ENCODE measurements at places on chromosomes 2 and 18. TPM values are rescaled to one million over a fixed set of nuclear protein-coding genes. Genes with fewer than 3 reads are reported as not detected.

GRCh38 chr2:216302981-216303676, 69.2 kb downstream of the MARCHF4 start:
- H3K27me3 ChIP-seq = no peaks in the 10 kb centered on the region
- no peaks in the 10 kb centered on the region for H3K4me1 ChIP-seq
- no peak for DNase-seq
- H3K4me3 ChIP-seq = no peak overlapping the region

DNA sequence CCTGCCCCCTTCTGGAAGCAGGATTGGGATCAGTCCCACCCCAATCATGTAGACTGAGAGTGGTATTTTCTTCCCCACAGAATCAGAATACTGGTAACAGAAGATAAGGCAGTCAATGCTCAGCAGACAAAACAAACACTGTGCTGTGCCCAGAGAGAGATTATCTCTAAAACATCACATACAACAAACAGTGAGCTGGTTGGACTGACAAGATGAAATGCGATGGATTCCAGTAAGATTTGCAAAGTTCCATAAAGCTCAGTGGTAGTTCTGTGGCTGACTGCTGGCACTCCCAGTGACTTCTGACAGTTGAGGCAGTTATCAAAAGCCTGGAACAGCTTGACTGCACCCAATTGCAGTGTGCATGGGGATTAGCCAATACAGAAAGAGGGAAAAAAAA, 311.5 kb upstream of the MGAT5 start:
- H3K4me1 ChIP-seq = no peaks in the 10 kb centered on the region
- no peak overlapping the region for H3K4me3 ChIP-seq
- no peak for DNase-seq
- H3K27me3 ChIP-seq = no peaks in the 10 kb centered on the region

The LDLRAD4 gene
- 24.6 TPM for total RNA-seq

GRCh38 chr2:32289165-32289999, 11.7 kb downstream of the YIPF4 start:
- no peak overlapping the region for H3K4me3 ChIP-seq
- peaks cover 38% of the 10 kb centered on the region for H3K4me1 ChIP-seq
- no peak overlapping the region for H3K27ac ChIP-seq

DNA sequence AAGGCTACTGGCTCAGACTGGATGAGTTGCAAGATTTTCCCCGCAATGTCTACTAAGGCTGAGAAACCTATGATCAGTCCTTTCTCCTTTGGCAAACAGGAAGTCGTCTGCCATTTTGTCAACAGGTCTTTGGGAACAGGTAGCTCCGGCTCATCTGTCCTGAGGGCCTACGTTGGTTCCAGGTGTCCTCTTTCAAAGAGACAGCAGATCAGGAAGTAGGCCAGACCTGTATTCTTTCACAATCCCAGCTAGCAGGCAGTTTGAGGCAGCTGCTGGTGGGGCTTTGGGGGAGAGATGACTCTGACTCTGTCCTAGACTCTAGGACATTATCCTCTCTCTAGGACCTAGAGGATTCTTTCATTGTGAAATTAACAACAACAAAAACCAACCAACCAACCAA, 98.6 kb downstream of the ACTR2 start:
- peaks cover 9% of the 10 kb centered on the region for H3K36me3 ChIP-seq
- DNase-seq = no peak
- H3K27ac ChIP-seq = no peak overlapping the region
- H3K4me3 ChIP-seq = no peak overlapping the region
- H3K4me1 ChIP-seq = no peaks in the 10 kb centered on the region
- no peaks in the 10 kb centered on the region for H3K27me3 ChIP-seq

The TMEM247 gene
- total RNA-seq = not detected

The IL36A gene
- total RNA-seq = not detected

- no peaks in the 10 kb centered on the region for H3K4me1 ChIP-seq
- no peak overlapping the region for H3K27ac ChIP-seq
- H3K4me3 ChIP-seq = no peak overlapping the region
- H3K36me3 ChIP-seq = no peaks in the 10 kb centered on the region
- DNase-seq = no peak
Measured at GRCh38 chr2:49794396-49794795, 640.1 kb upstream of the FSHR start.

The REV1 gene
- 50.7 TPM for total RNA-seq

The PMS1 gene
- 21.7 TPM for total RNA-seq

DNA sequence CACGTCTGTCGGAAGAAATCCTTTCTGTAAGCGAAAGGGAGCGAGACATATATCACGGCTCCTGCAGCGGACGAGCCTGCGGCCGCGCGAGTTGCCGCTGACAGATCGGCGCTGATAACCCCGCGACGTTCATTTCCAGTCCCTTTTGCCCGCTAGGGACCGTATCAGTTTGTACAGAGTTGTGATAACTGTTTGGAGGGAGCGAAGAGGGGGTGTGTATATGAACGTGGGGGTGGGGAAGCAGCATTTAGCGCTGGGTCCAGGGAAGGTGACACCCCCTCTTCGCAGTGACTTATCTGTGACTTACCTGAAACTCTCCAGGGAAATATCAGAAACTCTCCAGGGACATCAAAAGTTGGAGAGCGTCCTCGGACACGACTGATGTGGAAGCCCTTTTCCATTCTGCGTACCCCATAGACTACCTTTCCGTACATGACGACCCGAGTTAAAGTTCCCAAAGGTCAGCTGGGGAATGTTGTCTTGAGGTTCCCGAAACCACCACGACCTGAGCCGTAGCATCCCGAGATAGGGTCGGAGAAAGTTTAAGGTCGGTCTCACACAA, 948 bp upstream of the GATA6 start:
- peak overlapping the region; percentile 97 for H3K27ac ChIP-seq
- H3K4me1 ChIP-seq = peaks cover 16% of the 10 kb centered on the region
- no peak for DNase-seq

The KHK gene
- total RNA-seq = 5.1 TPM

- no peak overlapping the region for H3K4me3 ChIP-seq
- H3K4me1 ChIP-seq = no peaks in the 10 kb centered on the region
- H3K27me3 ChIP-seq = no peaks in the 10 kb centered on the region
- H3K27ac ChIP-seq = no peak overlapping the region
Measured at GRCh38 chr2:72033636-72034035, 114.0 kb downstream of the CYP26B1 start.

The CCDC74B gene
- total RNA-seq = 7.2 TPM

The GLB1L gene
- 12.6 TPM for total RNA-seq

The OSBPL1A gene
- 50.6 TPM for total RNA-seq

GRCh38 chr2:206232287-206233035, 42.0 kb upstream of the ZDBF2 start:
- no peaks in the 10 kb centered on the region for H3K4me1 ChIP-seq
- H3K36me3 ChIP-seq = no peaks in the 10 kb centered on the region
- peaks cover 7% of the 10 kb centered on the region for H3K27me3 ChIP-seq
- H3K27ac ChIP-seq = no peak overlapping the region
- H3K4me3 ChIP-seq = no peak overlapping the region

DNA sequence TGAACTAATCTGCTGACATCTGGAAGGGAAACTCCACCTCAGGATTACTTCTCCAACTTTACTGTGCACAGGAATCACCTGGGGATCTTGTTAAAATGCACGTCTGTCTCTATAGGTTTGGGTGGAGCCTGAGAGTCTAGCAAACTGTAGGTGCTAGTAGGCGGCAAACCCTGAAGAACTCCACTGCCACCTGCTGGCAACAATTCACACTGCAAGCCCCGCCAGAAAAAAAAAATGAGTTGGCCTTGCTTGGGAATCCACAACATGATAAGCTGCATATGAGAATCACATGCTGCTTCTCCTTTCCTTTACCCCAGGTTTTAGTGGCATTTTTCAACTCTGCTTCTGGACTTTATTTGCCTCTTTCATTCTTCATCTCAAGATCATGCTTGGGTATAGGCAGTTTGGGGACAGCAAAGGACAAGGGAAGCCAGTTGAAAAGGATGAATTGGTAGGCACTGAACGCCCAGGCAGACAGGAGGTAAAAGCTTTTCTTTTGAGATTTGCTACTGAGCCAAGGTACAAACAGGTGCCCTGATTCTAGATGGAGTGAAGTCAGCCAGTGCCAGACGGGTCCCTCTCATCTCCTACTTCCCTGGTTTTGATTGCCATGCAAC, 88.8 kb downstream of the VIT start:
- no peak for DNase-seq
- H3K4me3 ChIP-seq = no peak overlapping the region
- no peaks in the 10 kb centered on the region for H3K36me3 ChIP-seq
- H3K4me1 ChIP-seq = no peaks in the 10 kb centered on the region
- no peaks in the 10 kb centered on the region for H3K27me3 ChIP-seq

GRCh38 chr2:238278626-238279323, 9.6 kb downstream of the PER2 start:
- H3K27me3 ChIP-seq = no peaks in the 10 kb centered on the region
- H3K36me3 ChIP-seq = peaks cover 40% of the 10 kb centered on the region

The C2orf74 gene
- 17.4 TPM for total RNA-seq

The MC4R gene
- 0.35 TPM for total RNA-seq

DNA sequence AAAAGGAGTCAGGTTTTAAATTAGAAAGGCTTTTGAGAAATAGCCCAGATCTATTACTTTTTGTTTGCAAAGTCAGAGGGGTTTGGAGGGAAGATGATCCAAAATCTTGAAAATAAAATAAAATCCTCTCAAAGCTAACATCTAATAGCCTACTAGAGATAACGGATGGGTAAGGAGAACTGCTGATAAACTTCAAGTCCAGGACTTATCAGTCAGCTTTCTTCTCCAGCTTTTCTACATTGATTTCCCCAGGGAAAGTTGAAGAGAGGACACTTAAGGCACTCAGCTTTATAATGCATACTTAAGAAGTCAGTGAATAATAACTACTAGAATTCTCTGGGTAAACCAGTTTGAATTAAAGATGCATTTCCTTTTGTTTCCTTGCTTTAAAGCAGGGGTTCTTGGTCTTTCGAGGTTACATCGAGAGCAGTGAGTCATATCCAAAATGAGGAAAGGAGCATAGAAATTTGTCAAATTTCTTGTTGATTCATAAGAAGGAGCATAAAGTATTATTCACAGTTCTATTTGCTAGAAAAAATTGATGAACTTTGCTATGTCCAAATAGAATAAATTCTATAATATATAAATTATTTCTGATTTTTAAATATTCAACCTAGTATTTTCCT, 43.2 kb upstream of the ITPRID2 start:
- no peaks in the 10 kb centered on the region for H3K36me3 ChIP-seq
- H3K4me3 ChIP-seq = no peak overlapping the region
- H3K27ac ChIP-seq = no peak overlapping the region
- no peaks in the 10 kb centered on the region for H3K4me1 ChIP-seq

The ERBB4 gene
- total RNA-seq = 25.3 TPM

DNA sequence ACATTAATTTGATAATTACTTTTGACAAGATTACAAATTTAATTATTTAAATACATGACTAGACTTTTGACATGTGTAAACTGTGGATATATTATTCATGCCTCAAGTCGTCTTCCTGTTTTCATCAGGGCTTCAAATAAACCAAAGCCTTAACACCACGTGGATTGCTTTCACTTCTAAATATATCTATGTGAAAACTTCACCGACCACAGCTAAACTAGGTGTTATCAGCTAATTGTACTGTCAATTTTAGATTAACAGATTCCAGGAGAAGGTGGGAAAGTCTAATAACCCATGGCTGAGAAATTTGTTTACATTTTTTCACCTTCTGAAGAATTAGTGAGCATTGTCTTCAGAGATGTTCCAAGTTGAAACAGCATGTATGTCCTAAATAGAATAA, 494.7 kb upstream of the FAM98A start:
- no peaks in the 10 kb centered on the region for H3K36me3 ChIP-seq
- no peak overlapping the region for H3K27ac ChIP-seq
- no peak overlapping the region for H3K4me3 ChIP-seq
- no peaks in the 10 kb centered on the region for H3K4me1 ChIP-seq
- H3K27me3 ChIP-seq = no peaks in the 10 kb centered on the region
- no peak for DNase-seq

GRCh38 chr2:120219291-120219690, 3.9 kb downstream of the TMEM185B start:
- H3K27ac ChIP-seq = no peak overlapping the region
- no peaks in the 10 kb centered on the region for H3K27me3 ChIP-seq
- H3K36me3 ChIP-seq = peaks cover 4% of the 10 kb centered on the region
- H3K4me3 ChIP-seq = no peak overlapping the region

DNA sequence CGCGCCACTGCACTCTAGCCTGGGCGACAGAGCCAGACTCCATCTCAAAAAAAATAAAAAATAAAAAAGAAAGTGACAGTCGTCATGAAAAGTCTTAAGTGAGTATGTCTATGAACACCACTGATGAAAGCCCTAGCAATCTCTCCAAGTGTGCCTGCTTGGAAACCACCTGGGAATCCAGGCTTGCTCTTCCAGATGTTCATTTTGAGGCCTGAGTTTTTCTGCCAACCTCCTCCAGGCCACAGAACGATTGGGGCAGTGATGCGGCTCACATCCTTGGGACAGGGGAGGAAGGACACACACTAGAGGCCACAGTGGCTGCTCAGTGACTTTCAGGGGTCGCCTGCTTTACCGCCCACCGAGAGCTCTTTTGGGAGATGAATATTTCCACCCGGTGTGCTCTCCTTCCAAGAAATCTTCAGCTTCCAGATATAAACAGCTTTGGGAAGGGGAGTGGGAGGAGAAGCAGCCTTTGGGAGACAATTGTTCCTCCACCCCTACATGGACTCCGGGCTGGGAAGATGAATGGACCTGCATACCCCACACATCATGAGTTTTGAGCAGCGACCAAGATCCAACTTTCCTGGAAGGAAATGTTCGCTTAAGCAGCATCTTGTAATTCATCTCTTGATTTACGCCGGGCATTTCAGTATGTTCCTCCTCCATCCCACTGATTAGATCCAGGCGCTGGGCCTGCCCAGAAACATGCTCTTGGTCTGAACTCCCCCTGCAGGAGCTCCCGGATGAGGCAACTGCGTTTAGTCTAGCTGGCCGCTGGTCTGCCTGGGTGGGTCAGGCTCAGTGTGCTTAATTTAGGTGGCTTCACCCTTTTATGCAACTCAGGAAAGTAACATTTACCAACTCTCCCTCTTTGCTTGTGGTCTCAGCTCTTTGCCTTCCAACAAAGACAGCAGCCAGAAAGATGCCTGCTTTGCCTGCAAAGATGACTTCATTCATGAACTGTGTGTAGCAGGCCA, 6.2 kb upstream of the ARMC9 start:
- DNase-seq = peak; percentile 56
- no peaks in the 10 kb centered on the region for H3K27me3 ChIP-seq
- H3K27ac ChIP-seq = peak overlapping the region; percentile 90
- no peaks in the 10 kb centered on the region for H3K36me3 ChIP-seq
- peaks cover 35% of the 10 kb centered on the region for H3K4me1 ChIP-seq
- H3K4me3 ChIP-seq = no peak overlapping the region

GRCh38 chr2:40466935-40467572, 15.2 kb upstream of the SLC8A1 start:
- H3K4me1 ChIP-seq = no peaks in the 10 kb centered on the region
- H3K27me3 ChIP-seq = no peaks in the 10 kb centered on the region

DNA sequence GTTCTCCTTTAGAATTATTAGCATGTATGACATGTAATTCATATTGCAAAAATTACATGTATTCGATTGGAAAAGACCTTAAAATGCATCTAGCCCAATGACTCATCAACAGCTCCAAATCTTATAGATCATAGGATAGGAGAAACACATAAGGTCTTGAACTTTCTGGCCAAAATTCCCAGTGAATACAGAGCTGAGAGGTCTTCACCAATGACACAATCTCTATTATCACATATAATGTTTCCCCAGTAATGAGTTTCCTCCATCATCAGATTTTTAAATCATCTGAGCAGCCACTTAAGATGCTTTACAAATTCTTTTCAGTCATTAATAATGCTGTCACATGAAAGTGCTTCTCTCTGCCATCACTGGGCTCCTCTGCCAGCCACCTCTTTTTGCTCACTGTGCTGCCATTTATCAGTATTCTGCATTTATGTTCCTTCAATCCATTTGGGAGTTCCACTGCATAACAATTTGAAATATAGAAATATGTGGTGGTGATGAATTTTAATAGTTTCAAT, 804.9 kb downstream of the SUCLG1 start:
- H3K27ac ChIP-seq = no peak overlapping the region
- no peaks in the 10 kb centered on the region for H3K27me3 ChIP-seq
- no peaks in the 10 kb centered on the region for H3K4me1 ChIP-seq
- no peaks in the 10 kb centered on the region for H3K36me3 ChIP-seq

The CFAP65 gene
- total RNA-seq = 7.6 TPM

All from lower lobe of right lung (tissue), 2 donors.